GM19239 (cell line): ENCODE measurements at places on chromosomes 11 and 22.

DNA sequence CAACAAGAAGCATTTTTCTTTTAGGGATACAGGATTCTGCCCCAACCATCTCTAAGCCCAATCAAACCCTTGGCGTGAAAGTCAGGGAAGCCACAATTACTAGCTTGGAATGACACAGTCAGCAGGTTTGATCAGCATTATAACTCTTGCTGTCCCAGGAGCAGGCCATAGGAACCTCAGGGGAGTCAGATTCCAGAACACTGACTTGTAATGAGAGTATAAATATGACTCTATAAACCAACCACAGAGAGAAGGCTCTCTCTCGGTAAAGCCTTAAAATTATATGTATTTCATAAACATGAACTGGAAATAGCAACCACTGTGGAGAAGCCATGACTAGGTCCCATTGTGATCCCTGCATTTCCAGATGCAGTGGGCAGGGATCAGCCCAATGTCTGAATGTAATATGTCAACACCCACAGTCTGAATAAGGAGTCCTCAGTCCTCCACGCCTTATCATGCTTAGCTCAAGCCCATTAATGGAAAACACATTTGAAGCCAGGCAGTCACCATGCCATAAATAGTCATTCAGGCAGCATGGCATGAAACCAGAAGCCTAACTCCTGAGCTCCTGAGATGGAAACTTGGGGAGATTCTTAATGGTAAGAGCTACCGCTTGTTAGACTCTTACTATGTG lies 99.1 kb upstream of the MTNR1B start:
- no peak for DNase-seq

DNA sequence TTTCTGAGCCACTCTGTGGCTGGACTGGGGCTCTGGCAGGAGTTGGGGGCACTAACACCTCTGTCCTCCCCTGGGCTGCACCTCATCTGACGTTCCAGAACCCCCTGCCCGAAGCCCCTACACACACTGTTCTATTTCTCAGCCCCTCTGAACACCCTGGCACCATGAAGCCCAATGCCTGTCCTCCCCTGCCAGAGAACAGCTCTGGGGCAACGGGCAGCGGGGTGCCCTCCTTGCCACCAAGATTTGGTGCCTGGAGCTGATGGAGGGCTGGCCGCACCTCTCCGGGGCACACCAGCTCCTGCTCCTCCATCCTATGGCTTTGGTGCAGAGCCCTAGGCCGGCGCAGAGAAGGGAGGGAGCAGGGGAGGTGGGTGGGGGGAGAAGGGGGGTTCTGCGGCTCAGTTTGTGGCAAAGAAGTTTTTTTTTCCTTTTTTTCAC lies 16.3 kb downstream of the DUSP8 start:
- DNase-seq: no peak

DNA sequence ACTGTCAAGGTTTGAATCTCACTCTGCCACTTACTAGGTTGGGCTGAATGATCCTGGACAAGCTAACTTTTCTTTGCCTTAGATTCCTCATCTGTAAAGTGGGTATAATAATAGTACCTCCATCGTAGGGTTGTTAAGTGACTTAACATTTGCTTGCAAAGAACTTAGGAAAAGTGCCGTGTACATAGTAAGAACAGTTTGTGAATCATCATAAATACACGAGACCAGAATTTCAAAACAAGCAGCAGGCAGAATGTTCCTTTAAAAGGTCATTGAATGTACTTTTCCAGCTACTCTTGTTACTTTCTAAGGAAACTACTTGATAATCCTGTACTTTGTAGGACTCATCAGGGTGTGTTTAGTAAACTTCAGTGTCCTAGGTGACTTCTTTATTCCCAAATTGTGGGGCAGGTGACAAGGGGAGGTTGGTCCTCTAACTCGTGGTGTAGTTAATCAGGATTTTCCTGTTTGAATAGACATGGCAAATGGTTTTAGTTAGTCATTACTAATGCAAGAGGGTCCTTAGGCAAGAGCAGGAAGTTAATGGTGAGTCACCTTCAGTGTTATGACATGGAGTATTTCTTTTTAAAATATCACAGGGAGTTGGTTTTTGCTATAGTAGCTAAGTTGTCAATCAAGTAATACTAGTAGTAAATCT lies 67.9 kb downstream of the YAP1 start:
- DNase-seq: no peak

- DNase-seq: no peak
These were observed 88.1 kb downstream of the SERGEF start for GRCh38 chr11:17924713-17925112.

GRCh38 chr11:132314911-132315455 lies 944.6 kb downstream of the NTM start:
- no peak for DNase-seq

GRCh38 chr11:643849-644738 lies 7.0 kb downstream of the DRD4 start:
- no peak for DNase-seq

- DNase-seq: no peak
These were observed 12.7 kb upstream of the PAX6 start for GRCh38 chr11:31823644-31824331.

DNA sequence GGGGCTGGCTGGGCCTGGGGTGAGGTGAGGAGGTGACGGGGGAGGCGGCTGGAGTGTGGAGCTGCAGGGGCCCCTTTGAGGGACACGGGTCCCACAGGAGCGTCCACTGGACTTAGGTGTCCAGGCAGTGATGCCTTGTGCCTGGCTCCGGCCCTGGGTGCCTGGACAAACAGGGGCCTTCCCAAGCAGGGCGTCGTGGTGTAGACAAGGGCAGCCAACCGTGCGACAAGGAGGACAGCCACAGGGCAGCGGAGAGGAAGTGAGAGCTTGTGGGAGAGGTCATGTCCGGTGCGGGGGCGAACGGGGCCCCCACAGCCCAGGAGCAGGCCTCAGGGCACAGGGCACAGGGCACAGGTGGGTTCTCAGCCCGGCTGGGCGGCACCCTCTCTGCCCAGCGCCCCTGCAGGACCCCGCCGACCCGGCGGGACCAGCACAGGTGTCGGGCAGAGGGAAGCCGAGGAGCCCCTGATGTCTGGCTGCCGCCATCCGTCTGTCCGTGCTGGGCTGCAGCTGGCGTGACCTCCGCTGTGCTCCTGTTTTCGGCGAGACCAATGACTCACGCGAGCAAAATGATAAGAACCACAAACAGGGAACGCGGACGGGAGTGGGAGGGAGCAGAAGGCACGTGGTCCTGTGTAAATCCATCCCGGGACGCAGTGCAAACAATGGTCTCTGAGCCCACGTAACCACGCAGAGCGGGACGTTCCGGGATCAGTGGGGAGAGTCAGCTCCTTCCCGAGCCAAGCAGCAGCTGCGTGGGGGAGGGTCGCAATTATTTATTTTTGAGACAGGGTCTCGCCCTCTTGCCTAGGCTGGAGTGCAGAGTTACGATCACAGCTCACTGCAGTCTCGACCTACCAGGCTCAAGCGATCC lies 49.1 kb upstream of the A4GALT start:
- DNase-seq: peak; percentile 82

GRCh38 chr11:15757048-15757698 lies 599.2 kb downstream of the SOX6 start:
- DNase-seq: no peak

GRCh38 chr22:16933291-16934282 lies 74.4 kb downstream of the GAB4 start:
- DNase-seq: no peak

- DNase-seq: no peak
These were observed 35.7 kb downstream of the SIK3 start for GRCh38 chr11:117062498-117062897.

- no peak for DNase-seq
These were observed 646.2 kb downstream of the BRD1 start for GRCh38 chr22:49181431-49181830.

DNA sequence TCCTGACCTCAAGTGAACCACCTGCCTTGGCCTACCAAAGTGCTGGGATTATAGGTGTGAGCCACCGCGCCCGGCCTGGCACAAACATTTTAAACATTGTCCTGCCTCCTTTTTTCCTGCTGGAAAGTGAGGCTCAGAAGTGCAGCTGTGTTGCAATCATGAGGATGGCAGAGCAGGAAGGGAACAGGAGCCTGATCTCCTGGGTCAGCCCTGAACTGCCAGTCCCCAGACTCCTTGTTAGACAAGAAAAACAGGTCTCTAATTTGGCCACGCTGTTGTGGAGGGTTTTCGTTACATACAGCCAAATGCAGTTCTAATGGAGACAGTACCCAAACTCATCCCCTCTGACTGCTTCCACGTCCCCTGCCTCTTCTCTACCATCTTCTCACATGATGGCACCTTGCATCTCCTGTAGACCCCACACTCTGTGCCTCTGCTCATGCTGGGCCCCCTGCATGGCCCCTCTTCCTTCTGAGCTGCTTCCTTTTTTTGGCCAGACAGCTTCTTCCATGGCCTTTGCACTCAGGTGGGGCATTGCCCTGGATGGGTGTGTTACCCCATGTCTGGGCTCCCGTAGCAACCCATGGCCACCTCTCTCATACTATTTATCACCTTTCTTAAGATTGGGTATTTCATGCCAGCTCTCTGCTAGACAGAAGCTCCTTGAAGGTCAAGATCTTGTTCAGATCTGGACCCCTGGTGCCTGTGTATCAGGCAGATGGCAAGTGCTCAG lies 227.1 kb downstream of the CEP164 start:
- DNase-seq: no peak

DNA sequence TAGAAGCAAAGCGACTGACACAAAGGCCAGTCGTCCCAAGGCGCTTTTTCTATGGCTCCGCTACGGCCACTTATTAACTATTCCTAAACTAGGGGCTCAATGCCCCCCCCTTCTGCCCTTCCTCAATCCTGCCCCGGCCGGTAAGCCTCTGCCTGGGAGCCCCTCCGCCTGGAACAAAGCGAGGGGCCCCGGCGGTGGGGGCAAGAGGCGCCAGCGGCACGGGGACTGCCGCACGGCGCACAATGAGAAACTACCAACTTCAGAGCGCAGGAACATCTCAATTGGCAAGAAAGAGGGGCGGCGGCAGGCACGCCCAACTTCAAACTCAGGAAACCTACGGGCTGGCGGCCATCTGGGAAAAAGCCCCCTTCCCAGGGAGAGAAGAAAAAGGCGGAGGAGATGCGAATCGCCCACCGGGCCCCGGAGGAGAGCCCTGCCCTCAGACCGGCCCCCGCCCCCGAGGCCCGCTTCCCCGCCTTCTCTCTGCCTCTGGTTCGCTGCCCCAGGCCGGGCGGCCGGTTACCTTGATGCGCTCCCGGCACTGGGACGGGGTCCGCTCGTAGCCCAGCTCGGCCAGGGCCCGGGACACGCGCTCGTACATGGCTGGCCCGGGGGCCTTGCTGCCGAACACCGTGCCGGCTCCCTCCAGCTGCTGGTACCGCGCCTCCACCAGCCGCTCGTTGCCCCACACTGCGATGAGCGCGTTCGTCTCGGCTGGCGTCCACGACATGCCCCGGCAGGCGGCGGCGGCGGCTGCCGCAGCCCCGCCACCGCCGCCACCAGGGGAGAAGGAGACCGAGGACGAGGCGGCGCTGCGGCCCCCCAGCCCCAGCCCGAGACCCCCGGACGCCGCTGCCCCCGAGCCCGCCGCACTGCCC lies 619 bp downstream of the MSANTD2 start:
- peak; percentile 22 for DNase-seq

DNA sequence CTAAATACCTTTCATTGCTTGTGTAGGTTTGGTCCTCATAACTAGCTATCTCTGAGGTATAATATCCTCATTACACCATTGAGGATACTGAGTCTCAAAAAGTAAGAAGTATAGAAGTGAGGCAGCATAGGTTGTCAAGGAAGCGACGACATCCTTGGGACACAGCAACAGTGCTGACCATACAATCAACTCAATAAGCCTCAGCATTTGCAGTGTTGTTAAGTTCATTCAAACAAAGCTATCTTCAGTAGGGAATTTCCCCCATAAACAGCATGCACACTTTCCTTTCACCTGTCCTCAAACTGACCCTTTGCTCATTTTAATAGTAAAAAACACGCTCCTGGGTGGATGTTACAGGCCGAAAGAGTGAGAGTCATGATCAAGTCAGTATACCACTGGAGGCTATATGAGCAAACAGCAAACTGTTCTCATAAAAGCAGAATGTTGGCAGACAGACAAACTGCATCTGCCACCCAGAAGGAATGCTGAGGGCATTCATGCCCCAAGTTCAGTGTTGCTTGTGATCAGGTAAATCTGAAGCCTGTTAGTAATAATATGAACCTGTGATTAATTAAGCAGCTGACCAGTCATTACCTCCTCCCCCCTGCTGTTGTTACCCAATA lies 756.2 kb upstream of the TENM4 start:
- no peak for DNase-seq

GRCh38 chr22:45857519-45857918 lies 119.4 kb downstream of the WNT7B start:
- DNase-seq: no peak

- no peak for DNase-seq
These were observed 48.1 kb upstream of the ALKBH3 start for GRCh38 chr11:43832536-43832935.

DNA sequence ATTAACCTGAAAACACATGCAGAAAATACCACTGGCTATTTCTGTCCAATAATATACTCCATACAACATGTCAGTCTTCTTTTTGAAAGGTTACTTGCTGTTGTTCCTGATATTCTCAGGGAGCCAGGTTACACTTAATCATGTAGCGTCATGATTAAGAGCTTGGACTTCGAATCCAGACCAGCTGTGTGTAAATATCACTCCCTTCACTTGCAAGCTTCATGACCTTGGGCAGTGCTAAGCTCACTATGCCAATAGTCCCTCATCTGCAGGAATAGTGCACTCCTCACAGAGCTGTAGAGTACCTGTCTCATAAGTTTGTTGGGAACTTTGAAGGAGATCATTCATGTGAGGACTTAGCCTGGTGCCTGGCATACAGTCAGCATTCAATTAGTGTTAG lies 1.9 kb downstream of the HTR3B start:
- DNase-seq: no peak

DNA sequence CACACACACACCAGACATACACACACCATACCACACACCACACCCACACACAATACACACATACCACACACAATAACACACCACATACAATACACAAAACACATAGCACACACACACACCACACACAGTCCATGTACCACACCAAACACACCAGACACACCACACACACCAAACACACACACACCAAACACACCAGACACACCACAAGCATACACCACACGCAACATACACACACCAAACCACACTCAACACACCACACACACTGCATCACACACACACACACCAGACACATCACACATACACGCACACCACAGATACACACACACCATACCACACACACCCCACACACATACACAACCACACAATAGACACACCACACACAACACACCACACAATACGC lies 54.8 kb downstream of the IGSF9B start:
- DNase-seq: no peak

DNA sequence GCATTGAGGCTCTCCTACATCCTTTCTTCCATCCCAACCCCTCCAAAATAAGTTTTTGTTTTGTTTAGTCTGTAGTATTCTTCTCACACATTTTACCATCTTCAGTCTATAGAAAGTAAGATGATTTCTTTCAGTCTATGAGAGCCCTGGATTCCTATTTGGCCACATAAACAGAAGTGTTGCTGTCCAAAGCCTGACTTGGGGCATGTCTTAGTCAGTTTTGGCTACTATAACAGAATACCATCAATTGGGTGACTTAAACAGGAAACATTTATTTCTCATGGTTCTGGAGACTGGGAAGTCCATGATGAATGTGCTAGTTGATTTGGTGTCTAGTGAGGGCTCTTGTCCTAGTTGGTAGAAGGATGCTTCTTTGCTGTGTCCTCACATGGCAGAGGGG lies 146.8 kb upstream of the DDI1 start:
- DNase-seq: no peak
